T-helper 17 cell (primary cell): ENCODE measurements at places on chromosomes 4 and X. TPM values are rescaled to one million over a fixed set of nuclear protein-coding genes. Genes with fewer than 3 reads are reported as not detected.

Gene TRIM75
- total RNA-seq = not detected

Gene CFP
- 25.3 TPM for total RNA-seq

Gene HSD17B11
- total RNA-seq = 40.7 TPM

Gene XG
- 0.34 TPM for total RNA-seq

Gene BEX4
- 23.7 TPM for total RNA-seq

Gene ZNF827
- 14.9 TPM for total RNA-seq

Gene NCBP2L
- not detected for total RNA-seq
